ENCODE measurements at places on chromosomes 3 and 15.
A peak's percentile ranks its signal among the peaks of the same experiment; 100 is the strongest.

DNA sequence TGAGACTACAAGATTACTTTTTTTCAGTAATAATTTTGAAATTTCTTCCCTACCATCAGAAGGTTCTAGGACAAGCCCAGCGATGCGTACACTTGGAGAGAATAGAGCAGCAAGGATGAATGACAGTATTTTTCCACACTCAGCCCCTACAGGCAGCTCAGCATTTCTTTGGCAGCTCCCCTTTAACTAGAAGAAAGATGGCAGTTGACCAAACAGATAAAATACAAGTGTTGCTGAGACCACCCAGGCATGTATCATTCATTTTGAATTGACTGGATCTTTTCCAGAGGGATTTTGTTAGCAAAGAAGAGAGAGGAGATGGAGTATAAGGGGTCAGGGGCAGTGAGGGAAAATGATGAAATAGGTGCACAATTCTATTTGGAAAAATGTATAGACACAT is 761.3 kb downstream of the AGBL1 start:
- DNase-seq: no peak

DNA sequence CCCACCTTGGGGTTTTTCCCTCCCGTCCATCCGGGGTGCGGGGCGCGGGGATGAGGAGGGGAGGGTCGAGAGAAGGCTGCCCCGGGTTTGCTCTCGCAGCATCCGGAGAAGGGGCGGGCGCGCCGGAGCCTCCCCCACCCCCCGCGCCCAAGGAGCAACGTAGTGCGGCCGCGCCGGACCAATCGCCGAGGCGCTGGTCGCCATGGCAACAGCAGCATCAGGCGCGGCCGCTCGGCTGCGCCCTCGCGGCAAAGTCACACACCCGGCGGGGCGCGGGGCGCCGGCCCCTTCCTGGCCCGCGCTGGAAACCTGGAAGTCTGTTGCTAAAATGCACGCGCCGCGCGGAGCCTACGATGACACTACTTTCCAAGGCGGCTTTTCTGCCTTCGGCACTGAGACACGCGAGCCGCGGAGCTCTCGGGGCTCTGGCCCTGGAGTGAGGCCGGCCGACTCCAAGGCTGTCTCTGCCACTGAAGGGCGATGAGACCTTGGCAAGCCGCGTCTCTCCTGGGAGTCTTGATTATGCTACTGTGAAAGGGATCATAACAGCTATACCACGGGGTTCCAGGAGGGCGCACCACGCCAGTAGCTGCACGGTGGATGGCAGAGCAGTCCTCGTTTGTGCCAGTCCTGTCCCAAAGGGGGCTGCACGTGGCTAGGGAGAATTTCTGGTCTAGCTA is at the start of gene IQSEC1:
Gene IQSEC1 (minus strand): TSS at position 104 of the 680 bp plus-strand sequence. CDS start 415 bp downstream, outside the sequence.
- peak; percentile 39 for DNase-seq

GRCh38 chr15:100777821-100778220 is 101.8 kb upstream of the ALDH1A3 start:
- DNase-seq: no peak

GRCh38 chr3:32143849-32144757 is 37.7 kb downstream of the GPD1L start:
- no peak for DNase-seq

- peak; percentile 38 for DNase-seq
Observed at GRCh38 chr3:51942603-51943450, 664 bp downstream of the PARP3 start.

GRCh38 chr15:80744826-80745225 is 34.3 kb upstream of the CEMIP start:
- DNase-seq: no peak

DNA sequence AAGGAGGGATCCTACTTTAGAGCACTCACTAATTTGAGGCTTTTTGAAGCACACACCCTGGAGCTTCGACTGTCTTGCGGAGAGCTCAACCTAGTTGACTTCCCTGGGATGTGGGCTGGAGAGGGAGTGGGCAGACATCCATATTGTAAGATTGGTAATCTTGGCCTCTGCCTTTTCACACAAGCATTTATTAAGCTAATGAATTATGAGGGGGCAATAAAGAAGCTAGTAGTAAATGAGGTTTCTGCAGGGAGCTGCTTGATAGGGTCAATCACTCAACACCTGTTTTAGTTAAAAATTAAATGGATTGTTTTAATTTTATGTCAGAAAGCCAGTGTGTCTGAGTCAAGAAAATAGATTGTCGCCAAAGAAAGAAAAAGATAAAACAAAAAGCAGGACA is 76.3 kb downstream of the PDZRN3 start:
- DNase-seq: no peak

GRCh38 chr3:35088943-35089342 is 550.4 kb upstream of the ARPP21 start:
- DNase-seq: no peak

DNA sequence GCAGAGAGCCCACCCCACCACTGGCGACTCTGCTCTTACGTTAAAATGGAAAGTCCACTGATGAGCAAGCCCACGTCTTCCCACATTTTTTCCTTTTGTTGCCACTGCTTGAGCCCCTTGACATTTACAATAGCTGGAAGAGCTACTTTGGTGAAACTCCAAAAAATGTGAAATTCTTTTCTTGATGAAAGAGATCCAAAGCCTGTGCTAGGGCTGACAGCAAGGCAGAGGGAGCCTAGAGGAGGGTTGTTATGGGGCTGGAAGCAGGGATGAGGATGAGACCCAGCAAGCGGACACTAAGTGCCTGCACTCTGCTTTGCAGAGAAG is 97.1 kb downstream of the CEMIP start:
- no peak for DNase-seq

DNA sequence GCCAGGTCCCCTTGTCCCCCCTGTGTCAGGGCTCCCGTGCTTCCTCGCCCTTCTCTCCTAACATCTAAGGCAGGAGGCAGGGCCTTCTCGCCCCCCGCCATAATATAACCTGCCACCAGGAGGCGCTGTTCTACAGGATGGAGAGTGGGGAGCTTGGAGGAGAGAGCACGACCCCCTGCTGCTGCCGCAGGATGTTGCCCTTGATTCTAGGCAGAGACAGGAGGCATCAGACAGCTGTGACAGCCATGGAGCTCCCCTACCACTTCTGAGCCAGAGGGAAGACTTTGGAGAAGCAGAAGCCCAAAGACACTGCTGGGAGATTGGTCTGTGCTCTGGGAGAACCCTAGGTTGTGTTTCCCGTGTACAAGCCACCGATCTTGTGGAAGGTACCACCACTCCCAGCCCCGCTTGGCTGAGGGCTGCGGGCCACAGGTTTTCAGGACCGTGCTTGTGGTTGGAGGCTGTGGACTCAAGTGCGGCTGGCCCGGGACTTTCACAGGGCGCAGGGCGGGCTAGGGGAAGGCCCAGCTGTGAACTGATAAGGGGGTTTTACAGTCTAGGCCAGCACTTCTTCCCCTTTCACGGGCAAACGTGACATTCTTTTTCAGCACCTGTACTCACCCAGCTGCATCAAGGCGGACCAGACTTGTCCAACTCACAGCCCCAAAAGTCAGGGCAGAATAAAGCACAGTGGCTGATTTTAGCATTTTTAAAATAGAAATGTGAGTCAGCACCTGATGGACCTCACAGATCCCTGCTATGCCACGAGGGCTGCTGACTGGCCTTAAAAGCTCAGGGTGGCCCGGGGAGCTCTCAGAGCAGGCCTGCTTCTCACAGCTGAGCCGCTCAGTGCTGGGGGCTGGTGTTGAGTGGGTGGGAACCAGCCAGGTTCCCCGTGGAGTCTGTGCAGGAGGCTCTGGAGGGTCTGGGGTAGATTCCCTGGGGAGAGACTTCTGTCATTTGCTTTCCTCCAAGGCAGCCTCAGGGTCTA is 2.6 kb upstream of the TIGIT start:
- DNase-seq: peak; percentile 79

DNA sequence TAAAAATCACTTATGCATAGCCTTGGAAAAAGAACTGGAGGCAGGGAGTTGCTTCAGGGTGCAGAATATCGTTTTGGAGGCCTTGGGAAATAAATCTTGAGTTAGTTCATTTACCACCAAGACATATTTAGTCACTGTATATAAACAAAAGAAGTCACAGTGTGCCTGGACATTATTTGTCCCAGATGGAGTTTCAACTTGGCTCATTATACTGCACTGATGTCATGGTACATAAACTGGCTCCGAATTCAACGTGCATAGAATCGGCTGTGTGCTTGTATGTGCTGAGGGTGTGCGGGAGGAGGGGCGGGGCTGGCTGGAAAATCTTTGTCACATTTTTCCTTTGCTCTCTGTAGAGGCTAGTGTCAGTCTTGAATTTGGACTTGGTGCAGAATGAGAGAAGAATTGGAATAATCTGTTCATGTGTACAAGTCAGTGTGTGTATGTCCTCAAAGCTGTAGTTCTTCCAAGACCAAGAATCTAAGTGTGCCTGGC is 86.6 kb downstream of the FNDC3B start:
- DNase-seq: no peak

GRCh38 chr3:180747805-180748361 is 68.6 kb upstream of the CCDC39 start:
- no peak for DNase-seq
